ENCODE measurements at places on chromosomes 2 and 18.

GRCh38 chr2:231709636-231709980 is 1.3 kb downstream of the PTMA start:
- peak; percentile 51 for DNase-seq

DNA sequence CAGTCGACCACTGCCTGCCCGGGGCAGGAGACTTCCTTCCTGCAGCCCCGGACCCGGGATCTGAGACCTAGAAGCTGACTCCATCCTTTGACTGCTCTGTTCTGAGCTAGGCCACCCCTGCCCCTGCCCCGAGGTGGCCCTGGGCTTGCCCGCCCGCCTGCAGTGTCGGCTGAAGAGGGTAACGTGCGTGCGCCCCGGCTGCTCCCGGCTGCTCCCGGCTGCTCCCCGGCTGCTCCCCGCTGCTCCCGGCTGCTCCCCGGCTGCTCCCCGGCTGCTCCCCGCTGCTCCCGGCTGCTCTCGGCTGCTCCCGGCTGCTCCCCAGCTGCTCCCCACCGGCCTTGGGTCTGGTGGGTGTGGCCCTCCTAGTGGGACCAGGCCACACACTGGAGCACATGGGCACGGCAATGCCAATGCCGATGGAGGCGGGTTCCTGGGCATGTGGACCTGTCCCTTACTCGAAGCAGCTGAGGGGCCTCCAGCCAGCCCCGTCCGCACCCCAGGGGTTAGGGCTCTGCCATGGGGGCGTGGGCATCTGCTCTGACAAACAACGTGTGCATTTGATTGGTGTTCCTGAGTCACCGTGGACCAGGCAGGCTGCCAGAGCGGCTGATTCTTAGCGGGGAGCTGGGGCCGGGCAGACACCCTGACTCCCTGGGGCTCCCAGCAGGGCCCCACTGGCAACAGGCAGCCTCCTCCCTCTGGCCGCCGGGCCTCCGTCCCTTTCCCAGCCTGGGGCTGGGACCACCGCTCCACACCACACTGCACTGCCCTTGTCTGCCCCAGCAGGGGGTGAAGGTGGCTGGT is 2.0 kb upstream of the GAL3ST2 start:
- DNase-seq: no peak

DNA sequence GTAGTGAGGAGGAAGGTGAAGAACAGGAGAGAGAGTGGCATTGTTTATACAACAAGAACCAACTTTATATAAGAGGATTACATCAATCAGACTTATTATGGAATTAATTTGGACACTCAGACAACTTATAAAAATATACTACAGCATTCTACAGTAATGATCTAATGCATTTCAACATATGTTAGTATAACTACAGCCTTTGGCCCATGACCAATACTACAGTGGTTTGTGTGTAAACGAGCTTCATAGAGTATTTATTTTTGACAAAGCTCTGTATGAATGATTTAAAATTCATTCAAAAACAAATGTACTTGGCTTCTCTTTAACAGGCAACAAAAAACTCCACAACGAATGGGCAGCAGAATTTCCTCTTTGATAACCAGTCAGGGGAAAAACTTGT is 72.8 kb downstream of the ZNF521 start:
- no peak for DNase-seq

- DNase-seq: no peak
These were observed 79.9 kb downstream of the PARD3B start for GRCh38 chr2:204625135-204625534.

GRCh38 chr2:63837036-63837594 is 4.6 kb upstream of the UGP2 start:
- no peak for DNase-seq

GRCh38 chr2:148602885-148603561 is 41.5 kb upstream of the EPC2 start:
- no peak for DNase-seq

DNA sequence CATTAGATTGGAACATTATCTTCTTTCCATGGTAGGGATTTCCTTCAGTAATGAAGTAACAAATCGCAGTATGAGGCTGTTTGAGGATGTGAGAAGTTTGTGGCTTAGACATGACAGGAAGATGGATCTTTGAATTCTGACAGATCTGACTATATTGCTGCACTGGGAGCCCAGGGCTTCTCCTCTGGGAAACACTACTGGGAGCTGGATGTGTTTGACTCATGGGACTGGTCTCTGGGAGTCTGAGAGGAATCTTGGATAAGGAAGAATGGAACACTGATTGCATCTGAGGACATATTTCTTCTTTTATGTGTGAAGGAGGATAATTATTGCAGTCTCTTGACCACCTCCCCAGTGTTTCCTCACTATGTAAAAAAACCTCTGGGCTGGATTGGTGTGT is 77.2 kb upstream of the ST6GAL2 start:
- no peak for DNase-seq

- DNase-seq: no peak
These were observed 536.6 kb downstream of the LRRTM4 start for GRCh38 chr2:76985387-76986136.

- no peak for DNase-seq
These were observed 19.5 kb downstream of the RBM44 start for GRCh38 chr2:237818066-237818473.

GRCh38 chr2:54106631-54107454 is 8.6 kb upstream of the ACYP2 start:
- no peak for DNase-seq

DNA sequence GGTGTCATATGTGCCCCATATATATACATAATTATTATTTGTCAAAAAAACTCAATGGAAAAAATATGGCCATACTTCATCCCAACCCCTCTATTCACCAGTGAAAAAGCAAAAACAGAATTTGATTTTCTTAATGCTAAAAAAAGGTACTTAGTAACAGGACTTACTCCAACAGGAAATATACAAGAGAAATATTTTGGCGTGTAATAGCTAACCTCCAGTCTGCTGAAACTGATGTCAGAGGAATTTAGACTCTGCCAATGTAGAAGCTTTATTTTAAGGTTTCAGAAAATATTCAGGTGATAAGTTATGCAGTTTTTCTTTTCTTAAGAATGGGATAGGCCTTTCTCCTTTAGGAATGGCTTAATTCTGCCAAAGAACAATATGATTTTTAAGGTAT is 72.6 kb downstream of the TMEFF2 start:
- DNase-seq: no peak

DNA sequence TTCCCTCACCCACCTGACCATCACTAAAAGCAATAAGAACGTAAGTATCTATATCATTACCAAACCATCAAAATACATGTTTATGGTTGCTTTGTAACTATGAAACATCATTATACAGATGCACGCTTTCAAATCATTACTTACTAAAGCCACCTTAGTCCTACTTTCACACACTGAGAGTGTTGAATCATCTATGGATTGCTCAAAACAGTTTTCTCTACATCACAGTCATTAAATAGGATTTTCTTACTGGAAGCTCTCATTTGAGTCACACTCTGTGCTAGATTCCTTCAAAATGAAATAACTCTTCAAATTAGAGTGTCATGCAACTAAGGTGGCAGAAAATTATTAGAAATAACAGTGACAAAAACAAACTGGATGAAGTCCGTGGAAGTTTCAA is 878.4 kb downstream of the CPS1 start:
- no peak for DNase-seq

GRCh38 chr18:41326311-41326710 is 628.7 kb upstream of the PIK3C3 start:
- DNase-seq: no peak

DNA sequence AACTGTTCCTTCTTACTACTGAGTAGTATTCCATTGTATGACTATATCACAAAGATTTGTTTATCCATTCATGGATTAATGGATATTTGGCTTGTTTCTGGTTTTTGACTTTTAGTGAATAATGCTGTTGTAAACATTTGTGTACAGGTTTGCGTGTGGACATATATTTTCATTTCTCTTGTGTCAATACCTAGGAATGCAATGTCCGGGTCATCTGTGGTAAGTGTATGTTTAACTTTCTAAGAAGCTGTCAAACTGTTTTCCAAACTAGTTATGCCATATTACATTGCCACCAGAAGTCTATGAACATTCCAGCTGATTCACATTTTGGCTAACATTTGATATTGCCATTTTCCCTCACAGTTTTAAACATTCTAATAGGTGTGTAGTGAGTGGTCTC is 29.1 kb upstream of the SLC16A14 start:
- DNase-seq: no peak

- no peak for DNase-seq
These were observed 365.4 kb upstream of the RGPD4 start for GRCh38 chr2:107461301-107461700.

DNA sequence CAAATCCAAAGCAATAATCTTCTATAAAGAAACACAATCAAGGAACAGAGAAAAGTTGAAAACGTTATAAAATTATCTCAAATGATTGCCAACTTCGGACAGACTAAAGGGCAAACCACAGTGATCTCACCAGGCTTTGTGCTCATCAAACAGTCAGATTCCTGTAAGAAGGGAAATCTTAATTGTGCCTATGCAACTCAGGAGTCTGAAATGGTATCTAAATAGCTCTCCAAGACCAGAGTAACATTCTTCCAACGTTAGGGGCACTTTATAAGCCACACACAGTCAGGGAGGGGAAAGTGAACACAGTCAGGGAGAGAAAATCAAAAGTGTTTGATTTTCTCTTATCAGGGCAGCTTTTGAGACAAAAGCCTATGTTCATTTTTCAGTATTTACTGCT is 29.4 kb downstream of the PLEKHM3 start:
- DNase-seq: no peak

DNA sequence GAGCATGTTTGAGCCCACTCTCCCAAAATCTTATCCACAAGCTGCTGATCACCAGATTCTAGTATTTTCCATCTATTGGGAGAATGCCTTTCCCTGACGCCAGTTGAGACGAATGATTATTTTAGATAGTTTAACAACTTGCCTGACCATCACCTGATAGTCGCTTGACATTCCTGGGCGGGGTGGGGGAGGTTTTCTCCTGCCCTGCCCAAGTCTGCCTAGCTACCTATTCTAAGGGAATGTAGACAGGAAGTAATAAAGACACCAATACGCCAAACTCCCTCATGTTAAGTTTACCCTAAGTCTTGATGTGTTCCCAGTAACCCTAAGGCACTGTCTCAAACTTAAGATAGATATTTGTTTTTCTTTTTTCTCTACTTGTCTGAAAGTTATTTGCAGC is 4.6 kb upstream of the ACAA2 start:
- DNase-seq: no peak

DNA sequence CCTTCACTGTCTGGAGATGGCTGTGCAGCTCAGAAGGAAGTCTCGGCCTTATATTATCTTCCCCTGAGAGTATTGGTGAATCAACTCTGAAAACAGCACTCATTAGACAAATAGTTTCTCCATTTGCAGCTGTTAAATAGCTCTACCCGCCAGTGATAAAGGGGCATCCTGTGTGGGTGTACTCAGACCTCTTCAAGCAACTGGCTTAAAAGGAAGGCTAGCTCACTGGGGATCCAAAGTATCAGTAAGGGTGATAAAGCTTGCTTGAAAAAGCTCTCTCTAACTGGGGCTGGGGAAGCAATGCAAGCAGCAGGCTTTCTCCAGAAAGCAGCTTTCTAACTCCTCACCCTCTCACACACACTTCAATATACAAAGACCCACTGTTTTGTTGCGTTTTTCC is 64.9 kb upstream of the PSMD14 start:
- no peak for DNase-seq

- DNase-seq: no peak
These were observed 52.8 kb upstream of the DCC start for GRCh38 chr18:52287151-52287550.

- peak; percentile 65 for DNase-seq
These were observed 17.0 kb upstream of the HPCAL1 start for GRCh38 chr2:10285556-10286198.
